ENCODE measurements at places on chromosomes 3 and 15.

GRCh38 chr15:95142531-95142930, 911.2 kb downstream of the MCTP2 start:
- no peak for DNase-seq

DNA sequence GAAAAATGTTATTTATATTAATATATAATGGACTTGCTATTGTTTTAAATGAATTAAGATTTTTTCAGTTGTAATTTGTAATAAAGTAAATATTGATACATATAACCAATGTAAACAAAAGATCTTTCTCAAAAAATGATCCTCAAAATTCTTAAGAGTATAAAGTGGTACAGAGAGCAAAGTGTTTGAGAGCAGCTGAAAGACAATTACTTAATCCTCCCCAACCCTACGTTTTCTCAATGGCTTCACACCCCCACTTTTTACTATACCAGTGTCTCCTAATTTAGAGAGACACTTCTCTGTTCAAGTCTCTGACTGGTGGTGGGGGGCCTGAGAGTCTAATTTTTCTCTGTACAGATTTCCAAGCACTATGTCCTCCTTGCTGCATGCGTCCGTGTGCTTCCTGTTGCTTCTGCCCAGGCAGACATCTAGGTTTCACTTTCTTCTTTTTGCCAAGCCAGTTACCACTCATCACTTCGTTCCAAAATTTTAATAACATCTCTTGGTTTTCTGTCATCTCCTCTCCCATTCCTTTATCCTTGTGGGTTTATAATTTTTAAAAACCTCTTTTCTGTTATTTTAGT, 276.3 kb upstream of the DNAJC19 start:
- no peak for DNase-seq

DNA sequence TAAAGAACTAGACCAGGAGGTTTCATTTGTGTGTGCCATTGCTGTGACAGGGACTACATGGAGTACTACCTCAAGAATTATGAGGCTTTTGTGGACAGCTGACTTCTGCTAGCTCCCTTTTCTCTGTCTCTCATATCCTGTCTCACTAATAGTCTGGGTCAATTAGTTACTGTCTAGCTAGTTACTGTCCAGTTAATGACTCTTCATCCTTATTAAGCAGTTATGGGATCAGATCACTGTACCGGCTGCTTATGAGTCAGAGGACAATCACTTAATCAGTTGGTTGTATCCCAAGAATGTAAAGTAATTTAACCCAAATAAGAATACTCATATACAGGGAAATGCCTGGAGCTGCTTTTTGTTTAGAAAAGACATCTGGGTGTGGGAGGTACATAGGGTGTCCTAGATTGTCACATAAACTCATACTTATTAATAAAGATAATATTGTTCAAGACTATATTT, 158.0 kb downstream of the CDIN1 start:
- no peak for DNase-seq

DNA sequence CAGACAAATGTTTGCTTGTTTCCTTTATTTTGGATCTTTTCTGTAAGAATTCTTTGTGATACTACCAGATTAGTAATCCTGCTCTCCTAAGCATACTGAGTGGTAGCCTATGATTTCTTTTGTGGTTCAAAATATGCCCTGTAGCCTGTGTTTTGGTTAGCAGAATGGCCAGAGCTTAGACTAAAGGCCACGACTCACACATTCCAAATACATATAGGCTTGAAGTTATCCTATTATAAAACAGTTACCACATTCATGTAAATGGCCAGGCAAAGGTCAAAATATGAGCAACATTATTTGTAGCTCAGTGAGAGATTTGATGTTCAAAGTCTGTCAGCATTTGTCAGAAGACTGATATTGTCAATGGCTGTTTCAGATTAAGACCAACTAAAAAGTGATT, 84.5 kb downstream of the MITF start:
- DNase-seq: no peak

DNA sequence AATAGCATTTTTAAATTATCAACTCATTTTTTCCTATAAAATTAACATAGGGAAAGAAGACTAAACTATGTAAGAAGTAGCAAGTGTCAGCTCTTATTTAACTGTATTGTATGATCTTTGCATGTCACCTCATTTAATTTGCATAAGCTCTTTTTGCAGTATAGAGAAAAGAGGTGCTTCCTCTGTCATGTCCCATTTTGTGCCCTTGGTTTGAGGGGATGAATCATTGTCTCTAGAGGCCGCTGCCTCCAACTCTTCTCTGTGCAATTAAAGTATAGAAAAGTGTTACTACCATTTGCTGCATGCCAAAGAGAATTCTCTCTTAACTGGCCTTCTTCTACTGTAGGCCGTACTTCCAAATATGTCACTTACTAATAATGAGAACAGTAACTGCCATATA, 93.4 kb downstream of the LRRC28 start:
- DNase-seq: no peak

DNA sequence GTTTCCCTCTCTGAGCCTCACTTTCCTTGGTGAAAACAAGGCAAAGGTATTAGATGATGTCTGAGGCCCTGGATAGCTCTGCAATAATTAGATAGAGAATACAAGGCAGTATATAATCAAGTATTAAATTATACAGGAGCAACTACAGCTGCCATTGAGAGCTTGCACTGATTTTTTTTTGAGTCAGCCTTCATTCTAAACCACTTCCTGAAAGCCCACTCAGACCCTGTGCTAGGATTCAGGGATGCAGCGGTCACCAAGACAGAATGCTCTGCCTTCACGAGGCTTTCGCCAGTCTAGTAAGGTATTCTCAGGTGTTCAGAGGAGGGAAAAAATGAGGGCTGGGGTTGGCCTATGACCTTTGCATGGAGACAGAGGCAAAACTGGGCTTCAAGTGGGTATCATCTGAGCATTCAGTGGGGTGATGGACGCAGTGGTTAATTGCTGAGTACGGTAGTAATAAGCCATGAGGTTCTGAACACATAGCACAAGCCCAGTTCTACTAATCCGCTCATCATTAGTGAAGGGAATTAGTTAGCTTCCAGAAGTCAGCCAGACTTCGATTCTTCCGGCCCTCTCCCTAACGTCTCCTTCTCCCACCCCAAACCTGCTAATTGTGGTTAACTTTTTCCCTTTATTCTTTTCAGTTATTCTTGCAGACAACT, 3.6 kb downstream of the VGLL4 start:
- no peak for DNase-seq

DNA sequence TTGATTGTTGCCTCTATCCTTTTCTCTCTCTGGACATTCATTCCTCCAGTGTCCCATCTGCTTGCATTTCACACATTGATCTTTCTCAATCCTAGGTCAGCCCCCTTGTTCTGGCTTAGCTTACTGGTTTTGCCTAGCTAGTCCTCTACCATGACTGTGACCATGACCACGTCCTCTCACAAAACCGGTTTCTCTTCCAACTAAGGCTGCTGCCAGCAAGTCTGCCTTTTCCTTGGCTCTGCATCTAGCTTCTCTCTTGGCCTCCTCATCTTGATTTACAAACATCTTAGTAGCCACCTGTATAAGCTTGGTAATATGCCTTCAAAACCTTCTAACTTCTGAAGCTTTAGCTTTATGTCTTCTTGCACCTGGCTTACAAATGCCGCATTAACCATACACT, 167.2 kb downstream of the STXBP5L start:
- DNase-seq: no peak

DNA sequence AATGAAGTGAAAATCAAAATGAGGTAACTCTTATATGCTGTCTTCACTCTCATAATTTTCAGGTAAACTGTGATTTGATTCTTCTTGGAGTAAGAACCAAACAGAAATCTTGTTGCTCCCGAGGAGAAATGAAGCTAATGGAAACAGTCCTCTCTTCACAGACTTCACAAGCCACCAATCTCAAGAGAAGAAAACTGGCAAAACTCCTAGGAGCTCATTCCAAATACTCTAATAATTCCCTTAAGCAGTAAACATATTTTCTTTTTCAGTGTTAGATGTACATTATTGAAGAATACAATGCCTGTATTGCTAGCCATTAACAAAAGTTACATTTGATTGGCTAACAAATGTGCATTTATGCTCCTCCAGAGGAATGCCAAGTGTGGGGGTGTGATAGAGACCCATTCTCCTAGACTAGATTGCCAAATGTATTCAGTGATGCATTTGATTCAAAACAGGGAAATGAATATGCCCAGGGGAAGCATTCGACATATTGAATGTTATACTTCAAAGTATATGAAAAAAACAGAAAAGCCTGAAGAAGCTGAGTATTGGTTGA, 11.8 kb upstream of the RIOX2 start:
- no peak for DNase-seq

- DNase-seq: no peak
These were observed 665 bp downstream of the GLB1 start for GRCh38 chr3:33096093-33096868.
